ENCODE measurements at places on chromosomes 5 and 9. TPM values are rescaled to one million over a fixed set of nuclear protein-coding genes. Genes with fewer than 3 reads are reported as not detected.

GRCh38 chr5:53879708-53880323 lies 319.4 kb downstream of the NDUFS4 start:
- H3K4me1 ChIP-seq, result no peaks in the 10 kb centered on the region
- no peaks in the 10 kb centered on the region for H3K27me3 ChIP-seq
- no peak for DNase-seq
- no peaks in the 10 kb centered on the region for H3K36me3 ChIP-seq
- H3K27ac ChIP-seq, result no peak overlapping the region

GRCh38 chr5:132438917-132439316 lies 51.7 kb downstream of the IRF1 start:
- no peak for DNase-seq
- no peak overlapping the region for H3K4me3 ChIP-seq
- peaks cover 36% of the 10 kb centered on the region for H3K4me1 ChIP-seq
- H3K36me3 ChIP-seq, result no peaks in the 10 kb centered on the region
- peak overlapping the region; percentile 58 for H3K27ac ChIP-seq

GRCh38 chr9:32177396-32177795 lies 207.0 kb upstream of the ACO1 start:
- no peak overlapping the region for H3K4me3 ChIP-seq
- no peak overlapping the region for H3K27ac ChIP-seq
- H3K4me1 ChIP-seq, result no peaks in the 10 kb centered on the region
- no peaks in the 10 kb centered on the region for H3K27me3 ChIP-seq

- H3K27me3 ChIP-seq, result peaks cover 17% of the 10 kb centered on the region
- H3K4me1 ChIP-seq, result no peaks in the 10 kb centered on the region
- DNase-seq, result no peak
- H3K36me3 ChIP-seq, result no peaks in the 10 kb centered on the region
- no peak overlapping the region for H3K27ac ChIP-seq
These were observed 186.1 kb downstream of the HSD17B3 start for GRCh38 chr9:96115836-96116235.

GRCh38 chr5:28779161-28779754 lies 1740.9 kb upstream of the CDH9 start:
- DNase-seq, result no peak
- H3K27me3 ChIP-seq, result no peaks in the 10 kb centered on the region
- no peak overlapping the region for H3K4me3 ChIP-seq
- no peak overlapping the region for H3K27ac ChIP-seq
- H3K36me3 ChIP-seq, result no peaks in the 10 kb centered on the region
- no peaks in the 10 kb centered on the region for H3K4me1 ChIP-seq

DNA sequence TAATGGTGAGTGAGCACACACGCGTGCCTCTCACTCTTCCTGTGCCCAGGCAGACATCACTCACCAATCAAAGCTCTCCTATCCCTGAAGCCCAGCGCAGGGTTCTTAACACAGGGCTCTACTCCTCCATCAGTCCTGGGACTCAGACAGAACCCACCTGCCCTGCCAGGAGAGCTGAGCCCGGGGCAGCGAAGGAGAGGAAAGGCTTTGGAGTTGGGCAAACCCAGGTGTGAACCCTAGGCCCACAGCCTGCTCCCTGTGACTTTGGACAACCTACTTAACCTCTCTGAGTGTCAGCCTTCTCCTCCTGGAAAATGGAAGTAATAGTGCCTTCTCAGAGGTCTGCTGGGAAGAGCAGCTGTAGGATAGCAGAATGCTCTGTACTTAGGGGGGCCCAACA lies 98.7 kb upstream of the SARDH start:
- no peaks in the 10 kb centered on the region for H3K36me3 ChIP-seq
- no peaks in the 10 kb centered on the region for H3K4me1 ChIP-seq
- no peak overlapping the region for H3K4me3 ChIP-seq
- DNase-seq, result no peak

- no peak overlapping the region for H3K4me3 ChIP-seq
- no peak overlapping the region for H3K27ac ChIP-seq
- no peaks in the 10 kb centered on the region for H3K4me1 ChIP-seq
- no peaks in the 10 kb centered on the region for H3K36me3 ChIP-seq
- no peak for DNase-seq
These were observed 203.6 kb upstream of the ADRA1B start for GRCh38 chr5:159712672-159713071.

- peaks cover 18% of the 10 kb centered on the region for H3K36me3 ChIP-seq
- H3K4me1 ChIP-seq, result peaks cover 8% of the 10 kb centered on the region
These were observed 53.4 kb downstream of the MAN2A1 start for GRCh38 chr5:109743041-109743531.

GRCh38 chr9:130837643-130838042 lies 2.6 kb downstream of the ABL1 start:
- no peaks in the 10 kb centered on the region for H3K36me3 ChIP-seq
- no peak overlapping the region for H3K27ac ChIP-seq
- H3K4me1 ChIP-seq, result peaks cover 11% of the 10 kb centered on the region
- no peak for DNase-seq
- H3K27me3 ChIP-seq, result no peaks in the 10 kb centered on the region

DNA sequence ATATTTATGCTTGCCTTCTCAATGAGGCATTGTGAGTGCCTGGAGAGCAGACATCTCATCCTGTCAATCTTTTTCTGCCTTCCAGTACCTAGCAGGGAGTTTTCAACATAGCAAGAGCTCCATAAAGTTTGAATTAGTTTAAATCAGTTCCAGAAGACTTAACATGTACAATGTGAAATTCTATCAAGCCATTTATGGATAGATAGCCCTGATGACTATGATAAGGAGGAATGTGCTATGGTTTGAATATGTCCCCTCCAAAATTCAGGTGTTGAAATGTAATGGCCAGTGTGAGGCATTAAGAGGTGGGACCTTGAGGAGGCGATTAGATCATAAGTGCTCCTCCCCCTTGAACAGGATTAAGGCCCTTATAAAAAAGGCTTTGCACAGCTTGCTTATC lies 306.9 kb upstream of the SMARCA2 start:
- DNase-seq, result no peak
- H3K36me3 ChIP-seq, result no peaks in the 10 kb centered on the region
- H3K4me1 ChIP-seq, result no peaks in the 10 kb centered on the region
- no peak overlapping the region for H3K27ac ChIP-seq
- no peak overlapping the region for H3K4me3 ChIP-seq
- peaks cover 2% of the 10 kb centered on the region for H3K27me3 ChIP-seq

DNA sequence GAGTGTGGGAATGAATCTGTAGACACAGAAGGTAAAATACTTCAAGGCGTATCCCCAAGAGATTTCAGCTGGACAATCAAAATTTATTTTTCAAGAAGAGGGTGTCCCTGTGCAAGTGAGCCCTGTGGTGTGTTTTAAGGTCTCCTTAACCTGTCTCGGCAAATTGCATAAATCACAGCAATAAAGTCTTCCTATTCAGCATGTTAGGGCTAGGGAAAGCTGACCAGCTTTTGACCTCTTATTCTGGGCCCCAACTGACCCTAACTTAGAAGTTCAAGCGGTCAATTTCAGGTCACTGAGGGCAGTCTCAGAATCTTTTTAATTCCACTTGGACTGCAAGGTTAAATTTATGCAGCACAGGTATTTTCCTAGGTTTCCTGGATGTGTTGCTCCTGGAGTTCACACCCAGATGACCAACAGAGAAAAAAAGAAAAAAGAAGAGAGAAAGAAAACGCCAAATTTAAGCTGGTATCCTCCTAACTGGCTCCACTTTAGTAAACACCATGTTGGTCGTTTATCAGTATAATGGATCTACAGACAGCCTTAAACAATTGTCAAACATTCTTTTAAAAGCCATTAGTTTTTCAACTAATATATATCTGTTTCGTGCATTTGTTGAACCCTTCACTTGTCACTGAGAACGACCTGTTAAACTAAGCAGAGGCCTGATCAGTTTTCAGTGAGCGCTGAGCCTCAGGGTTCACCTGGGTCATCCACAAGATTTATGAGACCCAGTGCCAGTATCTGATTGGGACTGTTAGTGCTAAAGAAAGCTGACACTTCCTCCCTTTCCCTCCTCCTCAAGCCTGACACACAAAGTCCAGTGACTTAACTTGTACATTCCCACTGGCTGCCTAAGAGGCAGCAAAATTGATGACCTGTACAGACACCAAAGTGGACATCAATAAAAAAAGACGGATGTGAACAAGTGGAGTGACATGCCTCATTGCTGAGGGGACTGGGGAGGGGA lies 546.1 kb downstream of the NR2F1-AS1 start:
- DNase-seq, result no peak
- H3K27me3 ChIP-seq, result no peaks in the 10 kb centered on the region
- H3K27ac ChIP-seq, result no peak overlapping the region
- H3K4me1 ChIP-seq, result no peaks in the 10 kb centered on the region

GRCh38 chr9:86778761-86779160 lies 168.5 kb downstream of the GAS1 start:
- H3K27ac ChIP-seq, result no peak overlapping the region
- H3K36me3 ChIP-seq, result no peaks in the 10 kb centered on the region
- H3K4me3 ChIP-seq, result no peak overlapping the region
- H3K27me3 ChIP-seq, result peaks cover 2% of the 10 kb centered on the region

DNA sequence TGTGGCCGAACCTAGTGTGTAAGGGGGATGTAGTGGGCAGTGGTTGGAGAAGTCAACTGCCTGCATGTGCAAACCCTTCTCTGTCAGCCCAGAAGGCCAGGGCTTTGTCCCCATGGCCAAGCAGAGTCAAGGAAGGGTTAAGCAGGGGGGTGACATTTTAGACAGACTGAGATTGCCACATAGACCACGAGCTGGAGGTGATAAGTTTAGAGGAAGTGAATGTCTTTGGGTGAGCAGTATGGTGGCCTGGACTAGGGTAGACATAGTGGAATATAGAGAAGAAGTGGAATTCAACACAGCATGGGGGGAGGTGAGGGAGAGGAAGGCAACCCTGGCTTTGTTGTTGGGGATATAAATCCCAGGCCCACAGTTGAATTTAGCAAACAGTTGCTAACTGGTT lies 38.7 kb upstream of the CDKN2AIPNL start:
- no peak for DNase-seq
- H3K27me3 ChIP-seq, result no peaks in the 10 kb centered on the region
- H3K4me3 ChIP-seq, result no peak overlapping the region
- H3K36me3 ChIP-seq, result no peaks in the 10 kb centered on the region
- H3K27ac ChIP-seq, result no peak overlapping the region
- H3K4me1 ChIP-seq, result no peaks in the 10 kb centered on the region

- no peaks in the 10 kb centered on the region for H3K4me1 ChIP-seq
- no peak for DNase-seq
- H3K36me3 ChIP-seq, result no peaks in the 10 kb centered on the region
- no peak overlapping the region for H3K27ac ChIP-seq
These were observed 43.1 kb downstream of the BASP1 start for GRCh38 chr5:17260549-17260948.

Gene PCDH12
- total RNA-seq, result 0.07 TPM
